NCI-H774 (cell line): ENCODE measurements at places on chromosomes 2 and 18.

DNA sequence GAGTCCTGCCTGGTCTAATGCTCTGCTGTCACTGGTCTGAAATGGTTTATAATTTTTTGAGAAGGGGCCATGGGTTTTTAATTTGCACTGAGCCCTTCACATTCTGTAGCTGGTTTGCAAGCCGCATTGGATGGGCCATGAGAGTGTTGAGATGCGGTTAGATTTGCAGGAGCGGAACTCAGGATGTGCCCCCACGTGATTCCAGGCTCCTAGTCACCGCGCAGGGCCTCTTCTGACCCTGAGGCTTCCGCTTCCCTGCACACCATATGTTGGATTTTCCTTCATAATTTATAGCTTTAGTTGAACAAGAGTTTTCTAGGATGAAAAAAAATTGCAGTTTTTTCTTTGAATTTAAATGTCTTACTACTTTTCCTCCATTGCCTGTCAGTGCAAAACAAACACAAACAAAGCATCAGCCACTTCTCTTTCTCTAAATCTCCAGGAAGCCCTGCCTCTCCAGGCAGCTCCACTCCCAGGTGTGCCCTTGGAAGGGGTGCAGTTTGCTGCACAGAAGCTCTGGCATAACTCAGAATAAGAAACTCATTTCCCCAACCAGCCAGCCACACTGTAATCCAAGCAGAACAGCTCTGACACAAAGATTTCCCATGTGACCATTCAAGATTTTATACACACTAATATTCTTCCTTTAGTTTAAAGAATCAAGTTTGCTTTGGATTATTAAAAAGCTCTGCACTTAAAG is 18.4 kb upstream of the TPO start:
- no peak for DNase-seq

GRCh38 chr2:143584936-143585335 is 455.7 kb downstream of the ARHGAP15 start:
- no peak for DNase-seq

- no peak for DNase-seq
Observed at GRCh38 chr2:42339191-42339912, 21.7 kb downstream of the COX7A2L start.

DNA sequence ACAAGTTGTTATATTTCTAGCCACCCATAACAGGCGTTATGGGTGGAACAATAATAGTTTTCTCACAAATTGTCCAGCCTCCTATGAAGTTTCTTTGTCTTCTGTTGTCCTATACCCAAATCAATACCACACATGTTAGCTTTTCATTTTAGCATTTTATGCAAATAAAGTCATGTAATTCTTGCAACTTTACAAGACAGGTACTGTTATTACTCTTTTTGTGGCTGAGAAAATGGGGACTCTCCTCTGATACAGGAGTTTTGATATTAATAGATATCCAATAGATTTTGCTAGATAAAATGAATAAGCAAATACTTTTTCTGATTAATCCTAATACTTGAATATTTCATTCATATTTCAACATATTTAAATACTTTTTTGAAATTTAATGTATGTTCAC is 151.0 kb downstream of the PMAIP1 start:
- DNase-seq: no peak

DNA sequence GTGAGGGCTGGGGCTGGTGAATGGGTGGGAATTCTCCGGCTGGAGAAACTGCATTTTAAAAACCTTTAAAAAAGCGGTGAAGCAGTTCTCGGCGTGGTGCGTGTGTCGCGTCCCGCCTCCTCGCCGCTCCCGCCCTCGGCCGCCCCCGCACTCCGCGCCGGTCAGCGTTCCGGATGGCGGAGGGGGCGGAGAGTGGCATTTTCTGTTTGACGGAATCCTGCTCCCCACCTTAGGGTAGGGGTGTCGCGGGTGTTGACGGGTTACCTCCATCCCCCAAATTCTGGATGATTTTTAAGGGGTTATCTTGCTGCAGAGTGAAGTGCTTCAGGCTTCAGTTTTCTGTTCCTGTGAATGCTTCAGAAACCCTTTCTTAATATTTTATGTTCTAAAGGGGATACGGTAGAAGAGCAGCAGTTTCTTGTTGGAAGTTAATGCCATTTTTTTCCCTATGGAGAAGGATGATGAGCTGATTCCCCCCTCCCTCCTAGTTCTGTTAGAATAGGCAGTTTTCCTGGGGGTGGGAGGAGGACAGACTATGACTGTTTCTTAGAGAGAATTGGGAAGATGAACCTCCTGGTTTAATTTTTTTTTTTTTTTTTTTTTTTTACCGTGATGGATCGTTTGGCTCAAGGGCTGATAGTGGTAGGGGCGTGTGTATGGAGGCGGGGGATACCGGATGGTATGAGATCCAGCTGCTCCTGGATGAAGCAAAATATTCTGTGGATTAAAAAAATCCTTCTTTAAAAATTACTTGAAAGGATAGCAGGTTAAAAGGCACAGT is 756 bp downstream of the ABI2 start:
- DNase-seq: no peak

- no peak for DNase-seq
Observed at GRCh38 chr2:53559302-53559966, 208.2 kb upstream of the CHAC2 start.

- no peak for DNase-seq
Observed at GRCh38 chr2:88239781-88240180, 69.6 kb downstream of the THNSL2 start.

DNA sequence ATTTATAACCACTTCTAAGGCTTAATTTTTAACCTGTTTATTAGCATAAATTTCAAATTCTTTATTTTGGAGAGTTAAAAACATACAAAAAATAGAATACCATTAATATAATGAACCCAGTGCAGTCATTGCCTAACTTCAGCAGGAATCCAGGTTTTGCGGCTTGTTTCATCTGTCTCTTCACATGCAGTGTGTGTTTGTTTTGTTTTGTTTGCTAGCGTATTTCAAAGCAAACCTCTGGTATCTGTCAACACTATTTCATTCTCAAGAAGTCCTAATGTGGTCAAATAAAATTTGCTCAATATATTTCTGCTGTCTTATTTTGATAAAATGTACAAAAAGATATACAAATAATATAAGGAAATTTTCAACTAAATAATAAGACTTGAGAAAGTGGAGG is 328.5 kb downstream of the AGPS start:
- peak; percentile 14 for DNase-seq

- no peak for DNase-seq
Observed at GRCh38 chr18:40930211-40930882, 1024.7 kb upstream of the PIK3C3 start.

DNA sequence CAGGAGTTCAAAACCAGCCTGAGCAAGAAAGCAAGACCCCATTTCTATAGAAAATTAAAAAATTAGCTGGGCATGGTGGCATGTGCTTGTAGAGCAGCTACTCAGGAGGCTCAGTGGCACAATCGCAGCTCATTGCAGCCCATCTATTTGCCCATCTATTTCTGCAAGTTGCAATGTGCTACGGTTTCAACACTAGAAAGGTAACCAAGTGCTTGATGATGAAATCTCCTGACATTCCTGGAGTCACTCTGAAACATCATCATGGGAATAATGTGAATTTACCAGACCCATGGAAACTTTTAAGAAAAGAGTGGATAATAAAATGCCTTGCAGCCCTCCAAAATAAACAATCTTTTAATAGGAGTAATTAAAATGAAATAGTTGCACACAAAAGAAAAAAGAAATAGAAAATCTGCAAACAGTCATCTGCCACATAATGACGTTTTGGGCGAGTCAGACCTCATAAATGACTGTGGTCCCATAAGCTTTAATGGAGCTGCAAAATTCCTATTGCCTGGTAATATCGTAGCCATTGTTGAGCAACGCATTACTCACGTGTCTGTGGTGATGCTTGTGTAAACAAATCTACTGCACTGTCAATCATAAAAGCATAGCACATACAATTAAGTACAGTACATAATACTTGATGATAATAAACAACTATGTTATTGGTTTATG is 46.6 kb upstream of the AMMECR1L start:
- no peak for DNase-seq

DNA sequence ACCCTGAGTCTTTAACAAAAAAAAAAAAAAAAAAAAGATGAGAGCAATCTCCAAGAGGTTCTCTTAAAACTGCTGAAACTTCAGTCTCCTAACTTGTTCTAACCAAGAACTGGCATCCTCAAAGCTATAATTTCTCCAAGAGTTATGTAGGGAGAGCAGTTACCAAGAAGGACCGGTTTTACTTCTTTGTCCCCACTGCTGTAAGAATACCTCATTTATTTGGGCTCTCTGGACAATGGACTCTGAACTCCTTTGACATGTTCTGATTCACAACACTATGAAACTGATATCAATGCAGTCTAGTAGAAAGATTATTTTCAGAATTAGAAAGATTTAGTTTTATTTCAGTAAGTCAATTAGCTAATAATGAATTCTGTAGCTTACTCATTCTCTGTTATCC is 84.5 kb upstream of the DTNB start:
- DNase-seq: no peak

GRCh38 chr2:172084395-172084644 is 987 bp upstream of the DLX1 start:
- no peak for DNase-seq

DNA sequence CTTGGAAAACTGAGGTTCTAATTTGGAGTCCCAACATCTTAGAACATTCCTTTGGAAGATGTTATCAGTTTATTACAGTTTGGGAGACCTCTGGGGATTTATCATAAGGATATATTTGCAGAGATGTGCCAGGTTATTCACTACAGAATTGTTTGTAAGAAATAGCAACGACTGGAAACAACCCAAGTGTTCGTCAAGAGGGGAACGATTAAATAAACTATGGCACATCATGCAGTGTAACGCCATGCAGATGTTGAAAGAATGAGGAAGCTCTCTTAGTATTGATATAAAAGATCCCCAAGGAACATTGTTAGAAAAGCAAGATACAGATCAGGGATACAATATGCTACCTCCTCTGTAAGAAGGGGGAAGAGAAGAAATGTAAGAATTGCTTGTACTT is 210.6 kb downstream of the TMEM247 start:
- DNase-seq: no peak

- no peak for DNase-seq
Observed at GRCh38 chr18:76554547-76555222, 59.6 kb upstream of the ZNF516 start.

DNA sequence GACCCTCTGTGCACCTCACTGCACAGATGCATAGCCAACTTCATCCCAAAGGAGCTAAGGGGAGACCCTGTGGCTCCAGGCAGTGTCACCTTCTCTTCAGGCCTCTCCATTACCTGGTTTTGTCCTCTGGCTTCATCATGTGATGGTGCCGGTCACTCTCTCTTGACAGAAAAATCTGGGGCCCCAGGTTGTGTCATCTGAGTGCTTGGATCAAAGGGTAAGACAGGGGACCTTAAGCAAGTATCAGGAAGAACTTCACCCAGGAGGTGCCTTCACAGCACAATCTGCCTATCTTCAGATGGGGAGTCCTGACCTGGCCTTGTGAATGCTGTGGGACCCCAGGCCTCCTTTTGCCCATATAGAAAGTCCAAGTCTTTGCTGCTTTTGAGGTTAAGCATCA is 104.4 kb downstream of the POLR1A start:
- DNase-seq: no peak

DNA sequence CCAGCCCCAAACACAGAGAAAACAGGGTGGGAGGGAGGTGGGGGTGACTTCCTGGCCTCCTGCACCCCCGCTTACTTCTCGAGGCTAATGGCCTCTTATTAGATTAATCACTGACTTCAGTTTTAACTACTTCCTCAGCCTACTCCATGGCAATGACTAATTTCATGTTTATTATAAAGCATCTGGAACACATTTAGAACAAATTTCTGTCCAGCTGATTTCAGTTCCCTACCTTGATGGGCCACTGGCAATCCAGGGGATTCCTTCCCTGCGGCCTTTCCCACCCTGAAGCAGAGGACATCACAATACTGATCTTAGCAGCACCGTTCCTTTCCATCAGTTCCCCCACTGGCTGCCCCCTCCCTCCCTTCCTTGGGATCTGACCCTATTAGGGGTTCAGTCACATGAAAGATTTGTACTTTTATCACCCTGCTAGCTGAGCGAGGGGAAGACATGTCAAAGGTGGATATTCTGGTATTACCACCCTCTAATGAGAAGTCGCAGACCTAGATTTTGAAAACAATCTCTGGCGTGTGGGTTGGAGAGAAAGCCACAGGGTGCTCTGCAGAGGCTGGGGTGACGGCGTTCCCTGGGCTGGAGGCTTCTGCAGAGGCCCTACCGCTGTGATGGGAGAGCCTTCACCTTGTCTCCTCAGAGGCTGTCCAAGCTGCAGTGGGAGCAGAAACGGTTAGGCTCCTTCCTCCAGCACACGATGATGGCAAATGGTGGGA is 67.6 kb downstream of the KIAA2012 start:
- DNase-seq: no peak

DNA sequence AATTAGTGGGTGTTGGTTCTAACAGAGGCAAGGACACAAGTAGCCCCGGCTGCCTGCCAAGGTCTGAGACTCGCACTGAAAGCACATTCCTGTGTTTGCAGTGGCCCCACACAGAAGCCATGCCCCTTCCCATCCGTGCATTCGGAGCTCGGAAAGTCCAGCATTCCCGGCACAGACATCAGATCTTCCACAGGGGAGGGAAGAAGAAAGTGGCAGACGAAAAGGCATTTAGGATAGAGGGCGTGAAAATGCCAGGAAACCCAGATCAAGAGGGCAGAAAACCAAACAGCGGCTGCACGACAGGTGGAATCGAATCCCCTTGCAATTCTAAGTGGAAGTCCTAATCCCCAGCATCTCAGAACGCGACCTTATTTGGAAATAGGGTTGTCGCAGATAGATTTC is 105.5 kb upstream of the ASB18 start:
- DNase-seq: peak; percentile 14

GRCh38 chr2:59732871-59733566 is 820.4 kb downstream of the BCL11A start:
- no peak for DNase-seq

DNA sequence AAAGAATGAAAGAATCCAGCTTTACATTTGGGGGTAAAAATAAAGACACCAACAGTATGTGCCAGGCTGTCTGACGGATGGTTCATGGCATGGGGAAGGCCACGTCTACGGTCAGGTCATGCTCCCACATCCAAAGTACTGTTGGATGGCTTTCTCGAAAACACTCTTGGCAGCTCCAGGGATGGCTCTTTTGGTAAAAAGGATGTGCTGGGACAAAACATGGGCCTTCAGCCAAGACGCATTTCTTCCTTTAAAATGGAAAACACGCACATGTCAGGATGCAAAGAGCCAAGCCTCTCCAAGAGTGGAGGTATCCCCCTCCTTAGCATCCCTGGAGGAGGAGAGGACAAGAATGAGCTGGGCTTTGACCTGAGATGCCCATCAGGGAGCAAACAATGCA is 376.5 kb upstream of the KLHL29 start:
- no peak for DNase-seq

GRCh38 chr2:70385966-70386595 is 84.2 kb upstream of the FAM136A start:
- no peak for DNase-seq
